Activated naive CD4-positive, alpha-beta T cell (primary cell): ENCODE measurements at places on chromosomes 5 and 9.

GRCh38 chr5:174172566-174172965 lies 127.1 kb downstream of the NSG2 start:
- no peak for DNase-seq

DNA sequence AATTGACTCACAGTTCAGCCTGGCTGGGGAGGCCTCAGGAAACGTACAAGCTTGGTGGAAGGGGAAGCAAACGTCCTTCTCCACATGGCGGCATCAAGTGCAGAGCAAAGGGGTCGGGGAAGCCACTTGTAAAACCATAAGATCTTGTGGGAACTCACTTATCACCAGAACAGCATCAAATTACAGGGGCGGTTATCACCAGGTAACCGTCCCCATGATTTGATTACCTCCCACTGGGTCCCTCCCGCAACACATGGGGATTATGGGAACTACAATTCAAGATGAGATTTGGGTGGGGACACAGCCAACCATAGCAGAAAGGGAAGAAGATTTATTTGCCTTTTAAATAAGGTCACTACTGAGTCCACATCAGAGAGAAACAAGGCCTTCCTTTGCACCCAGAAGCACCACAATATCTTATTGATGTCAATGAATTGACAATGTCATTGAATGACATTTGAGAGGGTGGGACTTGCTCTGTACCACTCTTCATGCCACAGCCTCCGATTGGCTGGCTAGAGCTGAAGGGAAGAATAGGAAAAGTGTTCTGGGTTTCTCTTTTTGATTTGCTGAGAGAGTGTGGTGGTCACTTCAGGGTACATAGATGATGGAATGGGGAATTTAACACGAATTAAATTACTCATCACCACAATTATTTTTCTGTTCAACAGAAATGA lies 11.0 kb downstream of the SKP2 start:
- no peak for DNase-seq

GRCh38 chr9:134433101-134433500 lies 106.8 kb downstream of the RXRA start:
- DNase-seq, result no peak

- DNase-seq, result no peak
Observed at GRCh38 chr5:144196612-144197011, 25.9 kb downstream of the KCTD16 start.

- no peak for DNase-seq
Observed at GRCh38 chr9:18068900-18069299, 405.1 kb upstream of the ADAMTSL1 start.
